NCI-H460 (cell line): ENCODE measurements at places on chromosomes 3 and 15. TPM values are rescaled to one million over a fixed set of nuclear protein-coding genes. Genes with fewer than 3 reads are reported as not detected.

DNA sequence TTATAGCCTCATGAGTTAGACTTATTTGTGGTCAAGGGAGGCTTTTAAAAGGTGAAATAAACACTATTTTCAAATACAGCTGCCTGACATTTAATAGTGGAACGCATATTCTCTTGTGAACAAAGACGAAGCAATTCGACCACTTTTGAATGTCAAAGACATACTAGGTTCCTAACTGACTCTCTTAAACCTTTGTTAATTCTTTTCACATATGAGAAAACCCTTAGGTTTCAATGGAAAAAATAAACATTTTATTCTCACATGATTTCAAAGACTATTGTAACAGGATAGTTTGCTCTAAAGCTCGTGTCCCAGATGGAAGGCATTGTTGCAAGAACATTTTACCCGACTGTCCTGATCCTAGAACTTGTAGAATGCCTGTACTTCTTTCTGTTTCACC is 74.8 kb upstream of the BOC start:
- DNase-seq: no peak

- no peak for DNase-seq
These were observed 148.1 kb downstream of the ANO10 start for GRCh38 chr3:43473737-43474136.

GRCh38 chr3:170470063-170471016 is 51.7 kb downstream of the CLDN11 start:
- DNase-seq: no peak

DNA sequence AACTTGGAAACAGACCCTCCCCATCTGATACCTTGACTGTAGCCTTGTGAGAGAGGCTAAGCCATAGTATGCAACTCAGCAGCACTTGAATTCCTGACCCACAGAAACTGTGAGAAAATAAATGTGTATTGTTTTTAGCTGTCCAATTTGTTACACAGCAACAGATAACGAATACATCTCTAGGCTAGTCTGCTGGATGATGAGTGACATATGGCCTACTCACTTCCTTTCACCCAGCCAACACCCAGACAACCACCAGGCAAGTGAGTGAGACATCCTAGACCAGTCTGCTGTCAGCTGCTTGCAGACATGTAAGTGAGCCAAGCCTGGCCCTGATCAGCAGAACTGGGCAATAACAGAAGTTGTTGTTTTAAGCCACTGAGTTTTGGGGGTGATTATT is 19.2 kb upstream of the SMAD6 start:
- no peak for DNase-seq

DNA sequence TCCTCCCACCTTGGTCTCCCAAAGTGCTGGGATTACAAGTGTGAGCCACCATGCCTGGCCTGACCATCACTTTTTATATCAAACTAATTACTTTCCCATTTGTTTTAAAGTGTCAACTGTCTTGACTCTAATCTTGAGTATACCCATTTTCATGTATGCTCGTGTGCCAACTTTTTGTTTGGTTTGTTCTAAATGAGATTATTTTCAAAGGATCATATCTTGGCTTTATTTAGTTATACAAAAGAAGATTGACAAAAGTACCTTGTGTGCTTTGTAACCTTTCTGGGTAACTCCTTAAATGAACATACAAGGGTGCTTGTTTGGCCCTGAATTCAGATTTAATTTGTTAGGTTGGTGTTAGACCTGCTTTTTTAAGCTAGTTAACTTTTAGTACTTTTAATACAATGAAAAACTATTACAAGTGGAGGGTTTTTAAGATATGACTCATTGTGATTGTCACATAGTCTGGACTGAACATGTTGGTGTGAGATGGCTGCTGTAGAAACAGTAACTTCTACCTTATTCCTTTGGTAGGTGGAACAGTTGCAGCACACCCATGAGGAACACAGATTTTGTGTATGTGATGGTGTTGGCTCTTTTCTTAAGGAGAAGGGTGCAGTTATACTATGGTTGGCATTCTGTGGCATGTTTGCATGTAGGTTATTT is 10.7 kb downstream of the KIF23 start:
- DNase-seq: no peak

DNA sequence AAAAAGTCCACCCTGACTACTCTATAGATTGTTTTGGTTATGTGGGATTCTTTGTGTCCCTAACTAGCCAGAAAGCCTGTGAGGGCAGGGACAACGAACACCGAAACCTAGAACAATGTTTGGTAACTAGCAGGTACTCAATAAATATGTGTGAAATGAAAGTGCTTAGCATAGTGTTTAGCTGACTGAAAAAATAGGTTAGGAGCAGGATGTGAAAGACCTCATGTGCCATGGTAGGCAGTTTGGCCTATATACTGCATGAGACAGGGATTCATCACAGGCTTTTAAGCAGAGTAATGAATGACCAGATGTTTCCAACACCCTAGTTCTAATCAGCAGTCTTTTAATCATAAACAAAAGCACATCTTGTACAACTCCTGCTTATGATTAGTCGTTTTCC is 64.2 kb downstream of the MYO5A start:
- DNase-seq: no peak

DNA sequence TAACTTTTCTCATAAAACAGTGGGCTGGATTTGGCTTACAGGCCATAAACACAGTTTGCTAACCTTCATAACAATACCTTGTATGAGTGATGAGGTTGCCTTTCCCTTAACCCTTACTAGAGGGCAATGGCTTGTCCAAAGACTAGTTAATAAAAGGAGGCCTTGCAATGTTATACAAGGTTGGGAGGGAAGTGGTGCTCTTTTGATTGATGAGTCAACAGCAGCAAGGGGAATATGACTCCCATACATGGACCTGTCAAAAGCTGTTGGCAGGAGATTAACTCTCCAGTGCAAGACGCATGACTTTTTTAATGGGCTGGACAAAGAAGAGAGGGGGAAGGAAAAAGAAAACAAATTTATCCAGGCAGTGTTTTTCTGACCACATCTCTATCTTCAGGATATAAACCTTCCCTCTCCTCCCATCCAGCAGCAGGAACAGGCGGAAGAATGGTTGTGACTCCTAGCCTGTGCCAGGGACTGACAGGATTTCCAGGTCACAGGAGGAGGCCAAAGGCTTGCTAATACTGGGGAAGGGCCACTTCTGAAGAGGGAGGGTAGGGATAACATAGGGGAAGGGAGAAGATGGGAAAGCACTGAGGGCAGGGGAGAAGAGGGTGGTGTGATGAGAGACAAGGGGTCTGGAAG is 35.2 kb upstream of the ARL14 start:
- DNase-seq: no peak

GRCh38 chr3:55795296-55795695 is 308.2 kb upstream of the WNT5A start:
- DNase-seq: no peak

DNA sequence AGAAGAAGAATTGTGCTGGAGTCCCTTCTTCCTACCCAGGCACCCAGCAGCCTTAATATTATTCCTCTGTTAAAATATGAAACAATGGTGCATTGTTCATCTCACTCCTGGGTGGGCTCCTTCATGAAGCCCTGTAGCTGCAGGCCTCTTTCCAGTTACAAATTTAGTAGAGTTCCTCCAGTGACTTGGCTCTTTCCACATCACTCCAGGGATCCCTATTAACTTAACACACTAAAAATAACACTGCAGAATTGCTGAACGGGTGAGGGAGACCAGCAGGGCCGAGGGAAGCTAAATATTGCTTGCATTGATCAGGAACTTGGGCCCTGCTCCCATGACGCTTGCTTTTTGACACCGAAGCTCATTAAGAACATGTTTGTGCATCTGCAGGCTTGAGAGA is 142.3 kb downstream of the PDCD6IP start:
- DNase-seq: no peak

DNA sequence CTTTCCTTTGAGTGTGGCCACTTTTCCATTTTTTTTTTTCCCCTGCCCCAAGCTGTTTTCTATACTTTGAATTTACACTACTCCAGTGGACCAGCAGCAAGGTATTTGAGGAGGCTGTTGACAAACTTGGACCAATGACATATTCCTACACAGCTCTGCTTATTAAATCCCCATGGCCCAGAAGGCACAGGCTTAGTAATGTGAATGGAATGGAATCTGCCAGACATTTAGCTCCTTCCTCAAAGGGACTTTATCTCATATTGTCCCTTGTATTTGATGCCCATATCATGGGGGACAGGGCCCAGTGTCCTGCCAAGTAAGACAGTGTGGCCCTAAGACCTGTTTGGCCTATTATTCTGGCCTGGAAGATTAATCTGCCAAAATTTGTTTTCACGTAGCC is 107.5 kb downstream of the CHCHD6 start:
- DNase-seq: no peak

The ACKR2 gene
- not detected in 2 replicates for total RNA-seq

The RAD51 gene
- 4.3 and 7.1 TPM in 2 replicates for total RNA-seq

The LIPH gene
- total RNA-seq: 6.0 and 8.0 TPM in 2 replicates

The RARB gene
- total RNA-seq: 5.0 and 7.1 TPM in 2 replicates

The CCDC12 gene
- 33.1 and 40.5 TPM in 2 replicates for total RNA-seq

The SERINC4 gene
- 0.12 TPM in 1 of 2 replicates, not detected in the other for total RNA-seq
